ENCODE measurements at places on chromosomes 16 and 17.

GRCh38 chr17:57407287-57408070, 151.2 kb downstream of the MSI2 start:
- DNase-seq: peak; percentile 80

GRCh38 chr16:79918916-79919315, 318.4 kb upstream of the MAF start:
- no peak for DNase-seq

GRCh38 chr16:81608523-81609209, 164.1 kb downstream of the CMIP start:
- no peak for DNase-seq

DNA sequence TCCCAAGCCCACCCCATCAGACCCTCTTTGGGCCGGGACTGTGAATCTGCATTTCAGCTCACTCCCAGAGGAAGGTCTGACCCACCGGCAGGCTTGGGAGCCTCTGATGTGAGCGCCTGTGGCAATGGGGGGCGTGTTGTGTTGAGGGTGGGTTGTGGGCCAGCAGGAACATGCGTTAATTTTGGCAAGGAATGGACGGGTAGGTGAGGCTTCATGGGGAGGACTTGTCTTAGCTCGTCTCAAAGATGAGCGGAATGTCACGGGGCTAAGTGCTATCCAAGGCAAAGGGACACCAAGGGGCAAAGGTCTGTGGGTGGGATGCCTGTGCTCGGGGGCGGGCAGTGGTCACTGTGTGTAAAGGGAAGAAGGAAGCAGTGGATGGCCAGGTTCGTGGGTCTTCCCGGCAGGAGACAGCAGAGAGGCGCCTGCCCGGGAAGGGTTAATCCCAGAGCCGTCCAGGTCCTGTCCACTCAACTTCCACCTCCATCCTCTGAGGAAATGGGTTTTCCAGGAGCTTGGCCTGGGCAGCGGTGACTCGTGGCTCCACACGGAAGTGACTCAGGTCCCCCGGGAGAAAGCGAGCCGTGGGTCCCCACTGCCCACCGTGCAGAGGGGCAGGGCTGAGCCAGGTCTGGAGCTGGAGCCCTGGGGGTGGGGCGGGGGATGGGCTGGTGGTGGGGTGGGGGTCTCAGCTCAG, 17.4 kb downstream of the ADGRG1 start:
- no peak for DNase-seq

DNA sequence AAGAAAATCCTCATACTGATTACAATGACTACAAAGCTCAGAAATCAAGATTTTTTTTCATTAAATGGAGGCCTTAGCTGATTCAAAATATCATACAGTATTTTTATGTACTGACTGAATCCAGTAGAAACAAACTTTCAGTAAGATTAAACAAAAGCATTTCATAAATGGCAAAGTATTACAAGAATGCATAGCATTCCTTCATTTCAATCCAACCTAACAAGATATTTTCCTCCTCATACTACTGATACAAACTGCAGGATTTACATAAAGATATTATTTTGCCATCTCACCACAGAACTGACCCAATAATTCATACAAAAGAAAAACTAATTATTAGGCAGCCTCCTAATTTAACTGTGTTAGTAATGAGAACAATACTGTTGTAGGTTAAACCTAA, 6.2 kb upstream of the KANSL1 start:
- no peak for DNase-seq

All from Caki2 (cell line).